NB4 (cell line): ENCODE measurements at places on chromosomes 7 and 10.
A peak's percentile ranks its signal among the peaks of the same experiment; 100 is the strongest.

DNA sequence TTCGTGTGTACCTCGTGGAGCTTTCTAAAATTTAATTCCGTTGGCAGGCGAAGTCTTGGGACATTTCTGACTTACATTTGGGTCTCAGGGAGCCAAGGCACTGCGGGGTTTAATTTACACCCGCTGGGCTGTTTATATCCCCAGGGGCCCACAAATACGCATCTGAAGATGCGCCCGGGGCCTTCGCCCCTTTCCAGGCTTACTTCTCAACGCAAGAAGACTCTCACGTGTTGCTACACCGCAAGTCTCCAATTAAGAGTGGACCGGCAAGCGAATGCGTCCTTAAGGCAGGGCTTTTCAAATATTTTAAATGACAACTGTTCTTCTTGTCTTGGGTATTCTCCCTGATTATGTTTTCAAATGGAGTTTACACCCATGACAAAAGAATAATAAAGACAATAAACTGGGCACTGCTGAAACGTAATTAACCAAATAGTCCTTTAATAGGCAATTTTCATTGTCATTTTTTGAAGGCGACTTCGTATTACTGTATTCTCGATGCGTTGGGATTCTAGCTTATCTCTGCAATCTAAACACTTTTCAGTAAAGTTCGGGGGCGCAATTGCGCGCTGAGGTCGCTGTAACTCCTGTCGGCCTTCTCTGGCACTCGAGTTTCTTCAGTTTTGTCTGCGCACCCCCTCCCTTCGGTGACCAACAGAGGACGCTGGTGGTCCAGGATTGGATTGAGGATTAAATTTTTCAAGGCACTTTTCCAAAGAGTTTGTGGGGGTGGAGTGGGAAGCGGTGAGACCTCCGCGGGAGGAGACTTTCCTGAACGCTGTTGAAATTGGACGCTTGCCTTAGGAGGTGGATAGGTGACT is 837 bp upstream of the IGFBP3 start:
- peak; percentile 49 for DNase-seq

GRCh38 chr10:103493916-103494877 is 692 bp downstream of the NEURL1 start:
- no peak for DNase-seq

DNA sequence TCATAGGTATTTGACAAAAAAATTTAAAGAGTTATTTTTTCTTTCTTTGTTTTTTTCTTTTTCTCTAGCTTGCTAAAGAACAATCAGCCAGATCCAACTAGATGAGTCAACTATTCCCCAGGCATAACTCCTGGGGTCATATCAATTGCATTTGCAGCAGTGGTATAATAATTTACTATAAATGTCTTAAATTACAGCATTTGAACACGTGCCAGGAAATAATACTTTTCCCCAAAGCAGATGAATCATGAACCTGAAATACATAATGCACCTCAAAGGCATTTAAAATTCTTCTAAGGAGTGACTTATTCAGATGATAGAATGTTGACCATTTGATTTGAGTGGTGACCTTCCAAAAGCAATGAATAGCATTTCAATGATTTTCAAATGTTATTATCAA is 190.1 kb downstream of the LRRTM3 start:
- DNase-seq = no peak

- DNase-seq = no peak
Measured at GRCh38 chr7:117139397-117139984, 183.4 kb downstream of the WNT2 start.

- no peak for DNase-seq
Measured at GRCh38 chr7:39088730-39089593, 111.3 kb downstream of the POU6F2 start.

GRCh38 chr7:73973091-73973490 is 54.9 kb upstream of the ELN start:
- DNase-seq = no peak

- DNase-seq = no peak
Measured at GRCh38 chr10:123942114-123942861, 50.7 kb upstream of the CPXM2 start.

GRCh38 chr10:93597075-93597599 is 3.9 kb downstream of the RBP4 start:
- DNase-seq = no peak

- DNase-seq = no peak
Measured at GRCh38 chr10:70892631-70893030, 4.3 kb upstream of the PCBD1 start.

- no peak for DNase-seq
Measured at GRCh38 chr7:80946858-80947257, 28.0 kb upstream of the SEMA3C start.

DNA sequence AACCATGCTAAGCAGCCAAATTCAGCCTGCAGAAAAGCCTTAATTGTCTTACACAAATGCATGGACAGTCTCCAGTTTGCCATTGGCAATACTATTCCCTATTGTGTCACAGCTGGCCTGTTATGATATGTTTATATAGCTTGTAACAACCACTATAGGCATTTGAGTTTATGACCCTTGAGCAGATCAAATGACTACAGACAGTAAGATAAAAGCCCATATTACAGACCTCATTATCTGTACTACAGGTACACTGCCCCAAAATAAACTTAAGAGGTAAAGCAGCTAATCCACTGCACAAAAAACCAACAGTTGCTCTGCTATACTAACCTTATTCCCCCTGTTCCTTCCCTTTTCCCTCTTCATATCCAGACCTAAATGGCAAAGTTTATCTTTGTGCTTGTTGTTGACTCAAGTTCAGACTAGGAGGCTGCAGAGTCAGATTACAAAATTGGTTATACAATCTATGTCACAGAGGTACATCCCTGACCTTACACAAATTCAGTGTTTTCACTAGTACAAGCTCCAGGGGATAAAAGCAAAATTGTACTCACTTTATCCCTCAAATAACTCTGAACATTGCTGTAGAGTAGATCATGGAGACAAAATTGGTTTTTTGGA is 218.4 kb downstream of the GRM8 start:
- DNase-seq = no peak
